ENCODE measurements at places on chromosomes 7 and 10.

DNA sequence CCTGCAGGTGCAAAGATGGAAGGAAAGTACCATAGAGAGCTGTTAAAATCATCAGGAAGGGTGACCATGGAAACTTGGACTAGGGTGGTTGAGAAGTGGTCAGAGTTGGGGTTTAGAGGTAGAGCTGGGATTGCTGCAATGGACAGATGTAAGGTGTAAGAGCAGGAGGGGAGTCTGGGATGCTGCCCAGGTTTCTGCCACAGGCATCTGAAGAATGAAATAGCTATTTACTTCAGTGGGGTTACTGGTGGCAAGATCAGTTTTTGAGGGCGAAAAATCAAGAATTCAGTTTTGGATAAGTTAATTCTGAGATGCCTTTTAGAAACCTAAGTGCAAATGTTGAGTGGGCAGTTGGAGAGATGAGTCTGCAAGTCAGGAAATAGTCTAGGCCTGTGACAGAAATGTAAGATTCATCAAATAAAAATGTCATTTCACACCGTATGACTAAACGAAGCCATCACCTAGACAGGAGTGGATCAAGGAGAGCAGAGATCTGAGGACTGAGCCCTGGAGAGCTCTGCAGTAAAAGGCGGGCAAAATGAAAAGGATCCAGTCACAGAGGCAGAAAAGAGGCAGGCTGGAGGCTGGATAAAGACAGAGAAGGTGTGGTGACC lies 22.7 kb upstream of the TOMM7 start:
- no peak for DNase-seq

- DNase-seq: no peak
These were observed 235.2 kb downstream of the ZMYND11 start for GRCh38 chr10:370449-370825.

DNA sequence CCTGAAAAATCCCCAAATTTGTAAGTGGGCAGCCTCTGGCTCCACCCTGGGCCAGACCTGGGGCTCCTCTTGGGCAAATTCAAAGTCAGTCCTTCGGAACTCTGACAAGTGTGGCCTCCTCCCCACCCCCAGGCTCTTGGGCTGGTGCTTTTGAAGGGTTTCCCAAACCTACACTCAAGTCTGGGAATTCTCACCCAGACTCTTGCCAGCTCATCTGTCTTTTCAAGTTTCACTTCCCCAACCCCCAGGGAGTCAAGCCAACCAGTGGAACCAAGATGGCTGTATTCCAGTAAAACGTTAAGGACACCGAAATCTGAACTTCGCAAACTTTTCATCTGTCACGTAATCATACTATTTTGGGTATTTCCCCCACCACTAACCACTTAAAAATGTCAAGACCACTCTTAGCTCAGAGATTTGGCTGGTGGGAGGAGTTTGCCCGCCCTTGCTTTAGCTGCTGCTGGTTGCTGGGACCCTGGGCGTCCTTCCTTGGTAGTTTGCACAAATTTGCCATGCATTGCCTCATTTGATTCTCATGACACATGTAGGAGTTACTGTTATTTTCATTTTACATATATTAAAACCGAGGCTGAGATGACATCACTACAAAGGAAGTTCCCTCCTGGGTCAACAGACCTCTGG lies 1.7 kb upstream of the MYO1G start:
- no peak for DNase-seq

DNA sequence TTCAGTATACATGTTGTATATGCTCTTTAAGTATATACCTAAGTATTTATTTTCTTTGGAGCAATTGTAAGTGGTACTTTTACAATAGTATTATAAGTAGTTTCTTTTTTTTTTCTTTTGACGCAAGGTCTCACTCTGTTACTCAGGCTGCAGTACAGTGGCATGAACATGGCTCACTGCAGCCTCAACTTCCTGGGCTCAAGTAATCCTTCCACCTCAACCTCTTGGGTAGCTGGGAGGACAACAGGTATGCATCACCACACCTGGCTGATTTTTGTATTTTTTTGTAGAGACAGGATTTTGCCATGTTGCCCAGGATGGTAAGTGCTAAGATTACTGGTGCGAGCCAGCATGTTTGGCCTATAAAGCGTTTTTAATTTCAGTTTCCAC lies 13.7 kb upstream of the CDCA7L start:
- no peak for DNase-seq

GRCh38 chr7:155002411-155003091 lies 373 bp downstream of the PAXIP1 start:
- DNase-seq: peak; percentile 41
